HCT116 (cell line): ENCODE measurements at places on chromosomes 4 and X. TPM values are rescaled to one million over a fixed set of nuclear protein-coding genes. Genes with fewer than 3 reads are reported as not detected.

DNA sequence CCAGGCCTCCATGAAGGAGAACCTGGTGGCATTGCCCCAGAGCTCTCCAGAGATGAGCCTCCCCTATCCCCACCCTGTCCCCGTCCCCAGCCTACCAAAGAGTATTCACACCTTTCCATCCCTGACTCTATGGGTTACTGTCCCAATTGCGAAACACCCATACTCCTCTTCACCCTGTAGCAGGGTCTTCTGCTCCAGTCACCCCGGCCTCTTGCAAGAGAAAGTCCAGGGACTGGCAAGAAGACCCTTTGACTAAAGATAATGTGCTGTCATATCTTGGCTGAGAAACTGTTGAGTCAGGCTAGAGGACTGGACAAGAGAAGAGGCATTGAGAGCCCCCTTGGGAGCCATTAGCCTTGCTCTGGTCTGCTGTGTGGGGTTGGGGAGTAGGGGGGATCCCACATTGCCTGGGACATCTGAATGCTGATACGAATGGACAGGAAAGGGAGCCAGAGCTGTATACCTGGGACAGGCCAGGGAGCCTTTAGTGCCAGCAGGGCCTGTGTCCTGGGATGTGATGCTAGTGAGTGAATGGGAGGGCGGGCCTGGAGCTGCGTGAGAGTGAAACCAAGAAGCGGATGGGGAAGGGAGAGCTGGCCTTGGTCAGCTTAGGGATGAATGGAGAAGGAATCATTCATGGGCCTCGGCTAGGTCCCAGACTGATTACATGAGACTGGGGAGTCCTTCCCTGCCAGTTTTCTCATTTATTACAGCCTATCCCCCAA lies 27.1 kb downstream of the NALF2 start:
- no peak overlapping the region for H3K27ac ChIP-seq
- no peak overlapping the region for H3K4me3 ChIP-seq
- H3K4me1 ChIP-seq, result no peaks in the 10 kb centered on the region
- no peaks in the 10 kb centered on the region for H3K36me3 ChIP-seq
- no peaks in the 10 kb centered on the region for H3K27me3 ChIP-seq

DNA sequence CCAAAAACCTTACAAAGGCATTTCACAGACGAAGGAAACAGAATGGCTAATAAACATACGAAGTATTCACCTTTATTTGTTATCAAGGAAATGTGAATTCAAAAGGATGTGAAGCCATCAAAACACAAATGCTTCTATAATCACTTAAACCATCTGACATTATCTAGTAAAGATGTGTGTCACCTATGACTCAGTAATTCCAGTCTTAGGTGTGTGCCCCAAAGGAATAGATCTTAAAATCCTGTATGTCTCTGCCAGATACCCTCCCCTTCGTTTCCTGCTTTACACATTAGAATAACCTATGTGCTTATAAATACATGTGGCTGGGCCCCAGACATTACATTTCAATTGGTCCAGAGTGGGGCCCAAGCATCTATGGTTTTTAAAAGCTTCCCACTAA lies 41.8 kb upstream of the CEP135 start:
- no peaks in the 10 kb centered on the region for H3K36me3 ChIP-seq
- peaks cover 22% of the 10 kb centered on the region for H3K4me1 ChIP-seq
- H3K4me3 ChIP-seq, result peak overlapping the region; percentile 7; the same call in 1 of the 2 replicates
- DNase-seq, result peak; percentile 64

GRCh38 chr4:147987252-147987651 lies 255.4 kb downstream of the ARHGAP10 start:
- H3K27me3 ChIP-seq, result no peaks in the 10 kb centered on the region
- H3K36me3 ChIP-seq, result no peaks in the 10 kb centered on the region
- H3K27ac ChIP-seq, result no peak overlapping the region
- no peak overlapping the region for H3K4me3 ChIP-seq
- no peaks in the 10 kb centered on the region for H3K4me1 ChIP-seq

GRCh38 chr4:167897116-167897515 lies 195.2 kb upstream of the ANXA10 start:
- H3K27ac ChIP-seq, result peak overlapping the region; percentile 73
- H3K4me1 ChIP-seq, result peaks cover 15% of the 10 kb centered on the region
- peak; percentile 23 for DNase-seq
- H3K36me3 ChIP-seq, result no peaks in the 10 kb centered on the region
- no peak overlapping the region for H3K4me3 ChIP-seq
- no peaks in the 10 kb centered on the region for H3K27me3 ChIP-seq

DNA sequence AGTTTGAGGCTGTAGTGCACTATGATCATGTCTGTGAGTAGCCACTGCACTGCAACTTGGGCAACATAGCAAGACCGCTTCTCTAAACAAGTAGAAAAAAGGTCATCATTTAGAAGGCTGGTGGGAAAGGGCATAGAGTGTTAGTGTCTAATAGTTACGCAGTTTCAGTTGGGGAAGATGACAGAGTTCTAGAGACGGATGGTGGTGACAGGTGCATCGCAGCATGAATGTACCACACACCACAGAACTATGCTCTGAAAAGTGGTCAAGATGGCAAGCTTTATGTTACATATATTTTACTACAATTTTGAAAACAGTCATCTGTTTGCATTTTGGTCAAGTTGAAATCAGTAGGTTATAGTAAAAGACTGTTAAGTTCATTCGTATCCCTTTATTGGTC lies 23.7 kb upstream of the CLDN34 start:
- no peak overlapping the region for H3K27ac ChIP-seq
- no peaks in the 10 kb centered on the region for H3K36me3 ChIP-seq
- no peak for DNase-seq

DNA sequence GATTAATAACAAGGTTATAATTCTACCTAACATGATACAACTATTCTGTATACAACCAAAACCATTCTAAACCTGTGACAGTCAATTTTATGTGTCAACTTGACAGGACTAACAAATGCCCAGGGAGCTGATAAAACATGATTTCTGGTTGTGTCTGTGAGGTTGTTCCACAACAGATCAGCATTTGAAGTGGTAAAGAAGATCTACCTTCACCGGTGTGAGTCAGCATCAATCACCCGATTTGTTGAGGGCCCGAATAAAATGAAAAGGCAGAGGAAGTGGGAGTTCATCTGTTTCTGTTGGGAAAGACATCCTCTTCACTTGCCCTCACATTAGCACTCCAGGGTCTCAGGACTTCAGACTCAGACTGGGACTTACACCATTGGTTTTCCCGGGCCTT lies 187.9 kb downstream of the MAB21L2 start:
- H3K4me3 ChIP-seq, result peak overlapping the region; percentile 44
- peak overlapping the region; percentile 65 for H3K27ac ChIP-seq
- H3K4me1 ChIP-seq, result peaks cover 32% of the 10 kb centered on the region
- no peaks in the 10 kb centered on the region for H3K27me3 ChIP-seq

GRCh38 chr4:113566015-113566795 lies 195.3 kb downstream of the CAMK2D start:
- no peaks in the 10 kb centered on the region for H3K36me3 ChIP-seq
- DNase-seq, result no peak

GRCh38 chr4:153521999-153522801 lies 56.0 kb downstream of the TMEM131L start:
- no peak for DNase-seq
- no peaks in the 10 kb centered on the region for H3K36me3 ChIP-seq
- no peaks in the 10 kb centered on the region for H3K27me3 ChIP-seq
- peaks cover 3% of the 10 kb centered on the region; the same call in 1 of the 2 replicates for H3K4me1 ChIP-seq

DNA sequence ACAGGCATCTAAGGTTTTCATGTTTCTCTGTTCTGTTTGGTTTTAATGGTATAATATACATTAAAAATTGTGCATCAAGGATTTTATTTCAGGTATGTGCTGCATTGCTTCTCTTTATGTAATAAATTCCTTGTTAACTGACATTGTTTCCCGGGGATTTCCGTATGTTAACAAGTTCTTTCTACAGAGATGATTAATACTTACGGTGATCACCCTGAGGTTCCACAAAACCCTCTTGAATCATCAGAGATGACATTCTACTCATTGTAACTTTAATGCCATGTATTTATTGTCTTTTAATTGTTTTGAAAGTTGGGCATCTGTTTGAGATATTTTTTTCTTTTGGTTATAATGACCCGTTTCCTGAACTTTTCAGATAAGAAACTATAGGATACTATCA lies 37.5 kb downstream of the ARHGAP10 start:
- H3K4me1 ChIP-seq, result peaks cover 12% of the 10 kb centered on the region
- no peak for DNase-seq
- H3K4me3 ChIP-seq, result no peak overlapping the region
- no peaks in the 10 kb centered on the region for H3K27me3 ChIP-seq

IQSEC2 gene
- total RNA-seq, result 20.7 TPM

STK26 gene
- 30.5 TPM for total RNA-seq

FMR1NB gene
- not detected for total RNA-seq

GPR50 gene
- total RNA-seq, result not detected

PNCK gene
- total RNA-seq, result 0.84 TPM

MORC4 gene
- total RNA-seq, result 20.6 TPM

DGKK gene
- total RNA-seq, result not detected

GABRB1 gene
- not detected for total RNA-seq
